ENCODE measurements at places on chromosomes 7 and 10. TPM values are rescaled to one million over a fixed set of nuclear protein-coding genes. Genes with fewer than 3 reads are reported as not detected.

The STEAP1B gene
- total RNA-seq, result 0.69 TPM

The SDK1 gene
- 2.5 TPM for total RNA-seq

The FKBP6 gene
- total RNA-seq, result not detected

The ANKRD1 gene
- total RNA-seq, result 1,326 TPM

The CARD11 gene
- 0.37 TPM for total RNA-seq

The MALRD1 gene
- total RNA-seq, result 0.99 TPM

The COL17A1 gene
- total RNA-seq, result 0.32 TPM

The MET gene
- 20.0 TPM for total RNA-seq

The CRHR2 gene
- 0.22 TPM for total RNA-seq

The CPA4 gene
- 0.77 TPM for total RNA-seq

The DGKB gene
- total RNA-seq, result 0.47 TPM

The TEX47 gene
- total RNA-seq, result not detected

The EPDR1 gene
- 36.7 TPM for total RNA-seq

The AOC1 gene
- total RNA-seq, result 0.17 TPM

The ZFAND2A gene
- 5.9 TPM for total RNA-seq

The STAG3 gene
- total RNA-seq, result 0.74 TPM

The HMX3 gene
- not detected for total RNA-seq

The ZPBP gene
- total RNA-seq, result not detected

All from left ventricle myocardium superior (tissue), 1 donor.